ENCODE measurements at places on chromosomes 6 and 20. TPM values are rescaled to one million over a fixed set of nuclear protein-coding genes. Genes with fewer than 3 reads are reported as not detected.
A peak's percentile ranks its signal among the peaks of the same experiment; 100 is the strongest.

- no peak overlapping the region for H3K27ac ChIP-seq
- H3K4me3 ChIP-seq = no peak overlapping the region
- no peaks in the 10 kb centered on the region for H3K27me3 ChIP-seq
Observed at GRCh38 chr6:98980819-98981218, 33.1 kb upstream of the FBXL4 start.

DNA sequence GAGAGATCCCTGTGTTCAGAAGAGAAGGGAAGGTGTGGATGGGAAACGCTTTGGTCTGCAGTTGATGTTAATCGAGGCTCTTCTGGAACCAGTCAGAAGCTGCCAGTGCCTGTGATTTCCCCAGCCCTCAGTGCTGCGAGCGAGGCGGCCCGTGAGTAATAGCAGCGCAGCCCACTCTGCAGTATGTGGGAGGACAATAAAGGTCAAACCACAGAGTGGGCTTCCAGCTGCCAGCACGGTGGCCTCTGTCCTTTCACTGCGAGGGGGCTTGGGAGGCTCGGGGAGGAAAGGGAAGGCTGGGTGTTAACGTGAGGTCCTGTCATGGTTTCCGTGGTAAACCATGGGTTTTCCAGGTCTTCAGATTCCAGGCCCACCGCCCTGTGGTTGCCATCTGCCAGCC lies 32.3 kb upstream of the TAGAP start:
- no peak for DNase-seq
- H3K4me1 ChIP-seq = no peaks in the 10 kb centered on the region
- H3K27ac ChIP-seq = no peak overlapping the region
- no peak overlapping the region for H3K4me3 ChIP-seq
- peaks cover 3% of the 10 kb centered on the region for H3K27me3 ChIP-seq

- no peaks in the 10 kb centered on the region for H3K27me3 ChIP-seq
- H3K36me3 ChIP-seq = peaks cover 57% of the 10 kb centered on the region
- no peak overlapping the region for H3K4me3 ChIP-seq
- peaks cover 6% of the 10 kb centered on the region for H3K4me1 ChIP-seq
- no peak overlapping the region for H3K27ac ChIP-seq
Observed at GRCh38 chr6:3144571-3144970, 12.8 kb downstream of the TUBB2A start.

ETV7 gene
- total RNA-seq = not detected

- no peaks in the 10 kb centered on the region for H3K27me3 ChIP-seq
- peak overlapping the region; percentile 34 for H3K4me3 ChIP-seq
- peak; percentile 52 for DNase-seq
- H3K4me1 ChIP-seq = peaks cover 3% of the 10 kb centered on the region
- no peaks in the 10 kb centered on the region for H3K36me3 ChIP-seq
Observed at GRCh38 chr6:13873288-13874190, 51.2 kb upstream of the RNF182 start.

GRCh38 chr6:125951323-125951722 lies 5.2 kb upstream of the HINT3 start:
- no peaks in the 10 kb centered on the region for H3K27me3 ChIP-seq
- H3K27ac ChIP-seq = no peak overlapping the region
- H3K36me3 ChIP-seq = no peaks in the 10 kb centered on the region
- H3K4me3 ChIP-seq = no peak overlapping the region
- peaks cover 6% of the 10 kb centered on the region for H3K4me1 ChIP-seq
- no peak for DNase-seq

C6orf52 gene
- total RNA-seq = 0.71 TPM

GRCh38 chr6:1945235-1945832 lies 300.1 kb downstream of the GMDS start:
- no peak overlapping the region for H3K27ac ChIP-seq
- H3K27me3 ChIP-seq = no peaks in the 10 kb centered on the region
- no peak for DNase-seq
- H3K4me3 ChIP-seq = no peak overlapping the region
- no peaks in the 10 kb centered on the region for H3K36me3 ChIP-seq
- no peaks in the 10 kb centered on the region for H3K4me1 ChIP-seq

DNA sequence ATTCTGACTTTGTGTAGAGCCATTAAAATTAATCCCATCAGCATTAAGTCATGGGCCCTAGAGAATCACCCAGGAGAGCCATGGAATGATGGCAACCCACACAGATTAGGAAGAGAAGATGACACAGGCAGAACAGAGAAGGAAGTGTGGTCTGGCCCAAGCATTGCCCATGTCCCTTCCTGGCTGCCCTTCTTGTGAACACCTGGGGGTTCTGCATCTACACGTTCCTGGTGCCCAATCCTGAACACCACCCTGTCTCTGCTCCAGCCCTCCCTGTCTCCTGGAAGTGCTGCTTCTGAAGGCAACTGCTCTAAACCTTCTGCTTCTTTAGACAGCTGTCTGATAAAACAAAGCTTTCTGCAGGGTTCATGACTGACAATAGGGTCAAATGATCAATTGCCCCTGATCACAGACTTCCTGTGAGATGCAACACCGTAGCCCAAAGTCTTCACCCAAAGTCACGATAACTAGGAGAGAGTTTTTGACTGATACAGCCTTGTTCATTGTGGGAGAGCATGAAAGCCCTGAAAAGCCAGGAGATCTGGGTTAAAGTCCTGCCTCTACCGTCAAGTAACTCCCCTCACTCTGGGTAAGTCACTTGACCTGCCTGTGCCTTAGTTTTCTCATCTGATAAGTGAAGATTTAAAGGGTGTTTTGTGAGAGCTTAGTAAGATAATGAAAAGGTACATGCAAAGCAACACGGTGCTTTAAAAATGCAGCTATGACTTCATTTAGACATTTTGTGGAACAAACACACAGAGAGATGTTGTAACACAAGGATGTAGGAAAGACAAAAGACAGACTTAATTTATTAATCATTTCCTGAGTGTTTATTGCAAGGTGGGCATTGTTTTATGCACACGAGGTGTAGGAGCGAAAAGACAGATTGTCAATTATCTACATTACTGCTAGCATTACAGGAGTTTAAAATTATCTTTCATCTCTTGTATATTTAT lies 291.2 kb upstream of the STXBP5 start:
- peaks cover 22% of the 10 kb centered on the region for H3K4me1 ChIP-seq
- no peaks in the 10 kb centered on the region for H3K36me3 ChIP-seq
- H3K27ac ChIP-seq = peak overlapping the region; percentile 86

DNA sequence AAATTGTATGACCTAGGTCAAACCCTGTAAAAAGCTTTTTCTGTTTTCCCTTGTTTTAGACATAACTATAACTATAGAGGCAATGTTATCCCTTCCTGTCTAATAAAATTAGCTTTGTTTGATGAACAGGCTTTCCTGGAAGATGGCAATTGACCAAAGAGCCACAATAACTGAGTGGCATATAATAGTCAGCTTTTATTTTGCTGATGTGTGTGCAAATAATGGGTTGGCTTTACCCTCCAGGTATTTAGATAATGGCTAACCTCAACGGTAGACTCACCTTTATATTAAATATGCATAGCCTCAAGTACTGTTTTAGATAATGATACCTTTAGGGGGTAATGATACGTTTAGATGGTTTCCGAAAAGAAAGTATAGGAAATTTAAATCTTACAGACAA lies 15.0 kb downstream of the TBXT start:
- H3K27me3 ChIP-seq = peaks cover 39% of the 10 kb centered on the region
- H3K36me3 ChIP-seq = no peaks in the 10 kb centered on the region
- no peaks in the 10 kb centered on the region for H3K4me1 ChIP-seq
- H3K4me3 ChIP-seq = no peak overlapping the region

HAO1 gene
- not detected for total RNA-seq

GRCh38 chr6:112939563-112939962 lies 592.4 kb downstream of the RFPL4B start:
- DNase-seq = no peak
- H3K4me3 ChIP-seq = no peak overlapping the region

DNA sequence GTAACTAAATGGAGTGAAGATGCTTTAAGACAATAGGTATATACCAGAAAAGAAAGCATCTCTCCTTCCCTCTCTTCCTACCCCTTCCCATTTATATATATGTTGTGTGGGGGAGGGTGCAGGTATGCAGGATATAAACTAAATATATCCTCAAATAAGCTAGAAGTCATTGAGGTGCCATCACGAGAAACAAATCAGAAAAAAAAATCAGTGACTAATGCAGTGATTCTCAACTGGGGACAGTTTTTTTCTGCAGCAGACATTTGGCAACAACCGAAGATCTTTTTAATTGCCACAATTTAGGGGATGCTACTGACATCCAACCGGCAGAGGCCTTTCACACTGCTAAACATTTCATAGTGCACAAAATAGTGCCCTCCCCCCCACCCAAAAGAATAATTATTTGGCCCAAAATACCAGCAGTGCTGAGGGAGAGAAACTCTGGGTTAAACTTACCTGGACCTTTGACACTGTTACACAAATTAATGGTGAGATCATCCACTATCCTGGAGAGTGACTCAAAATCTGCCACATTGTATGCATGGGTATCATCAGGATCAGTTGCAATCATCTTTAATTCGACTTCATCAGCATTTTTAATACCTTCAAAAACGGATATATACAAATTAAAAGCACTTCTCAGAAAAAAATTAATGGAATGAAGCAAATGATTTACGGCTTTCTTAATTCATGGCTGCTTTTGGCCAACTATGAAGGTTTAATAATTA lies 55.0 kb downstream of the COL12A1 start:
- H3K4me3 ChIP-seq = no peak overlapping the region
- DNase-seq = no peak
- no peaks in the 10 kb centered on the region for H3K4me1 ChIP-seq
